ENCODE measurements at places on chromosomes 1 and 21.
A peak's percentile ranks its signal among the peaks of the same experiment; 100 is the strongest.

DNA sequence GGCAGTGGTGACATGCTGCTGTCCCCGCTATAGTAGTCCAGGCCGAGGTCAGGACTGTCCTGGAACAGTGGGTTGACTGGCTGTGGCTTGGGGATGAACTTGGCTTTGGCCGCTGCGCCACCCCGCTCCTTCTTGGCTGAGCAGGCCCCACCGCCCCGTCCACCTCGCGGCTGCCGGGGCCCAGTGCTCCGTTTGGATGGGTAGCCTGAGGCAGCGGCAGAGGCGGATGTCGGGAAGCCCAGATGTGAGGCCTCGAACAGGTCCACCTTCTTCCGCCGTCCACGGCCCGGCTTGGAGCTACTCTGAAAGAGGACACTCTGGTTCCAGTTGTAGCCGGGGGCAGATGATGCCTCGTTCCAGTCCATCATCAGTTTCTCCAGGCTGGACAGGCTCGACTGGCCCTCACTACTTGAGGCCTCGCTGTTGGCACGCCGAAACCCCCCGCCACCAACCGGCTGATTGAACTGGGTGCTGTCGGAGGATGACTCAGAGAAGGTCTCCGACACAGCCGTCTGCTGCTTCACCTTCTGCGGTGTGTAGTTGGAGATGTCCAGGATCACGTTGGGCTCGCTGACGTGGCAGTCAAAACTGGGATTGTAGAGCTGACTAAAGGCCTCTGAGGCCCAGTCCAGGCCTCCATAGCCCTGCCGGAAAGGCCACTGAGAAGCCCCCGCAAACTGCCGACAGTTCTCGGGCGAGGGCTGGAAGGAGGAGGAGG is 55.6 kb downstream of the AHDC1 start:
- DNase-seq, result no peak

- DNase-seq, result no peak
These were observed 25.7 kb upstream of the C1orf105 start for GRCh38 chr1:172394811-172395210.

DNA sequence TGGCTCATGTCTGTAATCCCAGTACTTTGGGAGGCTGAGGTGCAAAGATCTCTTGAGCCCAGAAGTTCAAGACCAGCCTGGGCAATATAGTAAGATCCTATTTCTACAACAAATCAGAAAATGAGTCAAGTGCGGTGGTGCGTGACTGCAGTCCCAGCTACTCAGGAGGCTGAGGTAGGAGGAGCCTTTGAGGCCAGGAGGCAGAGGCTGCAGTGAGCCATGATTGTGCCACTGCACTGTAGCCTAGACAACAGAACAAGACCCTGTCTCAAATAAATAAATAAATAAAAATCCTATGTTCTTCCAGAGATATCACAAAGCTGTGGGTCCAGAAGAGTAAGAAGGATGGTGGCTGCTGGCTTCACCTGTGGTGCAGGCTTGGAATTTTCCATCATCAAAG is 22.1 kb downstream of the CDA start:
- DNase-seq, result no peak

DNA sequence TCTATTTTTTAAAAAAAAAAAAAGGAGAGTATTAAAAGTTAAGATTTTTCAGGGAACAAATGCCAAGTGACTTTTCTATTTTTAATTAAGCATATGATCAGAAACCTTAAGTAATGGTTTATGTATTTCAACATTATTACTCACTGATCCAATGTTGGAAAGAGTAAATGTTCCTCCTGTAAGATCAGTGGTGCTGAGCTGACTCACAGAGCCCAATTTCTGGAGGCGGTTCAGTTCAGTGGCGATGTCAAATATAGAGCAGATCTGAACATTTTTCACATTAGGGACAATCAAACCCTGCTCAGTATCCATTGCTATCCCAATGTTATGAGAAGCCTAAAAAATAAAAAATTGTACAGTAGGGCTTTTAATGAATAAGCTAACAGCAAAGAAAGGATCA is 28.2 kb upstream of the LRRC39 start:
- DNase-seq, result no peak

DNA sequence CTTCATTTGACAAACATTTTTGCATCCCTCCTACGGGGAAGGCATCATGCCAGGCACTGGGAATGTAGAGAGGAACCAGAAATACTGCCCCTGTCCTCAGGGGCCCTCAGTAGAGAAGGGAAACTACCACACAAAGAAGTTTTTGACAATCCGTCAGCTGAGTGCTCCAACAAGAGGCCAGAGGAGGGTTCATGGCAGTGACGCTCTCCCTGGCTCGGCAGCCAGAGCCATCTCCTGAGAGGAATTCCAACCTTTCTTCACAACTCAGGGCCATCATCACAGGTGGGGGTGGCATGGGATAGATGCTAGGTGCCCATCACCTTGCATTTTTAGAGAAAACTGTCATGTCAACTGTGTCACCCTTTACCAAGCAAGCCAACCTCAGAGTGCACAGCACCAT is 154.1 kb downstream of the HIVEP3 start:
- DNase-seq, result no peak

DNA sequence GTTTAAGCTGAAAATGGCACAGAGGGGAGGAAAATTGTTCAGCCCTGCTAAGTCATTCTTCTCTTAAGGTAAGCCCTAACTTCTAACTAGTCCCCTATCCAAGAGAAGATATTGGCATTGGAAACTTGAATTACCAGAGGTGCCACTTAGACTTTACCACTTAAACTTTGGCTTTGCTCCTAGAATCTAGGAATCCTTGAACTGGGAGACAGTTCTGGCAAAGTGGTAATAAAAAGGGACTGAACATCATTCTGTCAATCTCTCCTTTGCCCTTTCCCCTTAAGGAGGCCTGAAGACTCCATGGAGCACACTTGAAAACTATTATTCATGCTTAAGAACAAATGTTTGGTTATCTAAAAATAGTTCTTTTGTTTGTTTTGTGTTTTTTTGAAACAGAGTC is 8.4 kb downstream of the ATP1A4 start:
- DNase-seq, result no peak

DNA sequence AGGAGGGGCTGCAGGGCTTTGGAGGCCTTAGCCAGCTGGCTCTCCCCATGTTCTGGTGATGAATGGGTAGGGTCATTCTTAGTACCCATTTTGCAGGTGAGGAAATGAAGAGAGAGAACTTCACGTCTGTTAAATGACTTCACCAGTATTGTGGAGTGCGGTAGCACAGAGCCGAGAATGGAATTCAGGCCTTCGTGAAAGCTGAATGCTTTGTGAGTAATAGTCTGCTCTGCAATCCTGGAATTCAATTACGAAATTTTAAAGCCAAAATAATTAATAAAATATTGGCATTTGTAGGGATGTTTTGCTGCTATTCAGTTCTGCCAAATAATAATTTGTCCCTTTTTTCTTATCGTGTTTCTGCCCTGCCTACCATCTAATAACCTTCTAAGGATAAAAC is 197.7 kb downstream of the GREM2 start:
- DNase-seq, result no peak

- DNase-seq, result peak; percentile 71
These were observed 6.3 kb downstream of the CELF3 start for GRCh38 chr1:151710187-151710840.

- no peak for DNase-seq
These were observed 12.9 kb upstream of the KCNE1 start for GRCh38 chr21:34524646-34525601.

GRCh38 chr1:234489698-234490077 is 10.7 kb upstream of the TARBP1 start:
- no peak for DNase-seq

GRCh38 chr1:32309960-32310359 is 18.1 kb downstream of the HDAC1 start:
- DNase-seq, result no peak

GRCh38 chr1:101112051-101112780 is 86.6 kb upstream of the DPH5 start:
- no peak for DNase-seq
